ENCODE measurements at places on chromosomes 12 and 14. TPM values are rescaled to one million over a fixed set of nuclear protein-coding genes. Genes with fewer than 3 reads are reported as not detected.

The EFS gene
- not detected for total RNA-seq

The CACNA2D4 gene
- not detected for total RNA-seq

The ACSM4 gene
- total RNA-seq: not detected

The NRIP2 gene
- not detected for total RNA-seq

The TBC1D30 gene
- total RNA-seq: 1.3 TPM

The IQSEC3 gene
- 0.01 TPM for total RNA-seq

The PPFIA2 gene
- not detected for total RNA-seq

The HVCN1 gene
- total RNA-seq: 0.86 TPM

The FAM90A1 gene
- 0.21 TPM for total RNA-seq

The FGF23 gene
- not detected for total RNA-seq

The FLRT2 gene
- total RNA-seq: 3.0 TPM

The CLEC9A gene
- total RNA-seq: not detected

The NGB gene
- total RNA-seq: not detected

The TMEM30B gene
- 0.30 TPM for total RNA-seq

The FAIM2 gene
- not detected for total RNA-seq

The VRK1 gene
- 21.9 TPM for total RNA-seq

The KRT1 gene
- not detected for total RNA-seq

The SERPINA4 gene
- 0.08 TPM for total RNA-seq

The KRT72 gene
- total RNA-seq: not detected

The FAM234B gene
- 4.7 TPM for total RNA-seq

The ESRRB gene
- 0.15 TPM for total RNA-seq

The IAPP gene
- not detected for total RNA-seq

The TCP11L2 gene
- total RNA-seq: 2.3 TPM

The CLEC6A gene
- total RNA-seq: not detected

The PTPRB gene
- total RNA-seq: 0.69 TPM

All from A549 treated with Hydrocortisone at 1 μM for 4 hours (cell line).